ENCODE measurements at places on chromosomes 5 and 9. TPM values are rescaled to one million over a fixed set of nuclear protein-coding genes. Genes with fewer than 3 reads are reported as not detected.

The ZNG1C gene
- 71.3 TPM for total RNA-seq

The MYOZ3 gene
- 0.05 TPM for total RNA-seq

The C6 gene
- total RNA-seq: not detected

The ZNF483 gene
- total RNA-seq: 0.53 TPM

The ARSI gene
- 42.9 TPM for total RNA-seq

The MEGF9 gene
- total RNA-seq: 32.6 TPM

The LEAP2 gene
- total RNA-seq: 0.98 TPM

The PTPA gene
- 135 TPM for total RNA-seq

The HSD17B3 gene
- not detected for total RNA-seq

The ANAPC2 gene
- total RNA-seq: 37.8 TPM

The GNAQ gene
- total RNA-seq: 16.3 TPM

The CAMLG gene
- 25.1 TPM for total RNA-seq

The ORM1 gene
- not detected for total RNA-seq

The WNT8A gene
- not detected for total RNA-seq

The PRDM12 gene
- total RNA-seq: 0.36 TPM

The PCDH12 gene
- not detected for total RNA-seq

The IL13 gene
- not detected for total RNA-seq

The PURA gene
- total RNA-seq: 5.7 TPM

The PCDHGB6 gene
- 0.11 TPM for total RNA-seq

The PCDHGC5 gene
- 0.05 TPM for total RNA-seq

The MEF2C gene
- total RNA-seq: not detected

The DCAF12 gene
- 39.4 TPM for total RNA-seq

The CXCL14 gene
- total RNA-seq: 0.17 TPM

The PCDHB7 gene
- not detected for total RNA-seq

The FOXD4L3 gene
- not detected for total RNA-seq

The DDX4 gene
- total RNA-seq: 0.02 TPM

The KIF24 gene
- total RNA-seq: 3.4 TPM

The KCNMB1 gene
- total RNA-seq: not detected

The STING1 gene
- 1.2 TPM for total RNA-seq

The TRPM6 gene
- total RNA-seq: 1.1 TPM

The PCDHA1 gene
- total RNA-seq: 0.21 TPM

The SPINK4 gene
- total RNA-seq: not detected

The SLC44A1 gene
- total RNA-seq: 20.5 TPM

The RNF183 gene
- not detected for total RNA-seq

The WDR36 gene
- 15.2 TPM for total RNA-seq

The APC gene
- total RNA-seq: 9.5 TPM

The PDZD2 gene
- 0.07 TPM for total RNA-seq

The FAM200C gene
- 2.5 TPM for total RNA-seq

The PCDHGA9 gene
- not detected for total RNA-seq

The TIGD6 gene
- 5.0 TPM for total RNA-seq

The GLDC gene
- 17.4 TPM for total RNA-seq

The TTC23L gene
- total RNA-seq: not detected

The TEK gene
- 0.08 TPM for total RNA-seq

The MOB3B gene
- 8.4 TPM for total RNA-seq

The CCNG1 gene
- total RNA-seq: 53.7 TPM

The ADGRV1 gene
- 0.75 TPM for total RNA-seq

The GNA14 gene
- total RNA-seq: not detected

The CMYA5 gene
- 0.22 TPM for total RNA-seq

The FOXD4L5 gene
- not detected for total RNA-seq

The JAKMIP2 gene
- total RNA-seq: not detected

The FABP6 gene
- 0.87 TPM for total RNA-seq

The ST8SIA4 gene
- total RNA-seq: 0.30 TPM

The ZBED3 gene
- total RNA-seq: 2.5 TPM

The NRARP gene
- total RNA-seq: 5.9 TPM

The IGFBPL1 gene
- total RNA-seq: 3.1 TPM

The SLC6A3 gene
- 0.07 TPM for total RNA-seq

The EDIL3 gene
- 0.15 TPM for total RNA-seq

All from A549 treated with CpdA at 1 μM for 4 hours (cell line).